ENCODE measurements at places on chromosomes 3 and 15.

GRCh38 chr3:171348121-171348520, 112.1 kb downstream of the TNIK start:
- DNase-seq: no peak

- no peak for DNase-seq
Observed at GRCh38 chr3:123869165-123869564, 15.0 kb downstream of the MYLK start.

DNA sequence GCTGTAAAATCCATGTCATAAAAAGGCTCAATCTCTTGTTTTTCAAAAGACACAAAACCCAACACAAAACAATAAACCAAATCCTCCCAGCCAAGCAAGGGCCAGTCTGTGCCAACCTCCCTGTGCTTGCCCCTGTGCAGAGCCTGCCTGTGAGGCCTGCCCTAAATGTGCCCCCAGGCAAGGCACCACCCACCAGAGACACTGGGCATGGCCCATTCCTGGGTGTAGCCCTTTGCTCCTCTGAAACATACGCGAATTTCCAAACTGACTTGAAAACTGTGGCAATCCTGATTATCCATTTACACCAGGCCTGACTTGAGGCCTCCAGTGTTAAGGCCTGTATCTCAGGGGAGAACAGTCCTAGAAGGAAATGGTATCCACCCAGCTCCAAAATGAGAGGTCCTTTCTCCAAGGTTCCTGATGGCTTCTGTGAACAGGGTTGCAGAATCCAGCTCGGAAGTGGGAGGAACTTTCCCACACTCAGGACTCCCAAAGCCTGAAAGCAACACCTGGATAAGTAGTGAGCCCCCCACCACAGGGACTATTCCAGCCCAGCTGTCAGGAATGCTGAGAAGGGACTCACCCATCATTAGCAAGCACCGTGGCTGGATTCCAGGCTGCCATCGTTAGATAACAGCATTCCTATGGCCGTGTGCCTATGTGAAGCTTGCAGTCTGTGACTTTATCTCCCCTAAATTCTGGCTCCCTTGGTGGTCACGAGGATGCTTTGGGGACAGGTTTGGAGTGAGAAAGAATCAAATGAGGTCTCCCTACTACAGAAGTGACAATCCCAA, 61.8 kb downstream of the CACNA2D2 start:
- no peak for DNase-seq

DNA sequence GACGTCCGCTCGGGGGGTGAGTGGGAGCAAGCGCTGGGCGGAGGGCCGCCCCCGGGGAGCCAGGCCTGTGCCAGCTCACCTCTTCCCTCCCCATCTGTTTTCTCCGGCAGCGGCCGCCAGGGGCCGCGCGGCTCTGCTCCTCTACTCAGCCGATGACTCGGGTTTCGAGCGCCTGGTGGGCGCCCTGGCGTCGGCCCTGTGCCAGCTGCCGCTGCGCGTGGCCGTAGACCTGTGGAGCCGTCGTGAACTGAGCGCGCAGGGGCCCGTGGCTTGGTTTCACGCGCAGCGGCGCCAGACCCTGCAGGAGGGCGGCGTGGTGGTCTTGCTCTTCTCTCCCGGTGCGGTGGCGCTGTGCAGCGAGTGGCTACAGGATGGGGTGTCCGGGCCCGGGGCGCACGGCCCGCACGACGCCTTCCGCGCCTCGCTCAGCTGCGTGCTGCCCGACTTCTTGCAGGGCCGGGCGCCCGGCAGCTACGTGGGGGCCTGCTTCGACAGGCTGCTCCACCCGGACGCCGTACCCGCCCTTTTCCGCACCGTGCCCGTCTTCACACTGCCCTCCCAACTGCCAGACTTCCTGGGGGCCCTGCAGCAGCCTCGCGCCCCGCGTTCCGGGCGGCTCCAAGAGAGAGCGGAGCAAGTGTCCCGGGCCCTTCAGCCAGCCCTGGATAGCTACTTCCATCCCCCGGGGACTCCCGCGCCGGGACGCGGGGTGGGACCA, 632 bp upstream of the CRELD1 start:
- DNase-seq: peak; percentile 80
